GM23248 (cell line): ENCODE measurements at places on chromosomes 2 and 18.
A peak's percentile ranks its signal among the peaks of the same experiment; 100 is the strongest.

DNA sequence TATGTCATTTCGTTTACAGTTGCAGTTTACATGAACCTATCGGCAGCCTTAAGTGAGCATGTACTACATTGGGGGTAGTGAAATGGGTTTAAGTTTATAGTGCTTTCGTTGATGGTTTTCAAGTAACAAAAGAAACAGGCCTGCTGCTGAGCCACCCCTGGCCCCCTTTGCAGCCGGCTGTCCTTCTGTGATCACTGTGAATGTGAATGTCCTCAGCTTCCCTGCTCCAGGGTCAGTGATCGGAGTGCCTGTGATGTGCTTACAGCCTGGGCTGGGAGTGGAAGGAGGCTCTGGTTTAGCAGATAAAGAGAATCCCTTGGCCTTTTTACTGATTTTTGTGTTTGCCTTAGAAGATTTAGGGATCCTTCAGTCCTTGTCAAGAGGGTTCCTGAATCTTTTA lies 154.2 kb downstream of the FAM210A start:
- DNase-seq, result no peak

DNA sequence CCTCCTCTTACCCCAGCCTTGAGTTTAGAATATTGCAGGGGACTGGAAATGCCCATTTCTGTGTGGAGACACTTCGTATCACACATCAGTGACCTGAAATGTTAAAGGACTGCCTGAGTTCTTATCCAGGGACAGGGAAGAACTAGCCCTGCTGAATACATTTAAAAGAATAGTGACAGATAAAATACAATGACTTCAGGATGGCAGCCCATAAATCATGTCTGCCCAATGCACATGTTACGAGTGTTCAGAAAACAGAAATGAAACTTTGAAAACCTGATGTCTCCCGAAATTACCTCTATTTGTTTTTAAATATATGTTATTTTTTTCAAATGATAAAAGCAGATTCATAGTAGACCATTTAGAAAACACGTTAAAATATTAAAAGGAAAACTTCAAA lies 22.3 kb upstream of the RAB12 start:
- no peak for DNase-seq

- no peak for DNase-seq
These were observed 68.1 kb downstream of the SCN2A start for GRCh38 chr2:165307317-165307716.

- no peak for DNase-seq
These were observed 956 bp downstream of the ESPNL start for GRCh38 chr2:238100821-238101771.

GRCh38 chr2:232636788-232637420 lies 3.5 kb downstream of the EFHD1 start:
- DNase-seq, result no peak

- no peak for DNase-seq
These were observed 122.1 kb upstream of the FOSL2 start for GRCh38 chr2:28270456-28271152.

DNA sequence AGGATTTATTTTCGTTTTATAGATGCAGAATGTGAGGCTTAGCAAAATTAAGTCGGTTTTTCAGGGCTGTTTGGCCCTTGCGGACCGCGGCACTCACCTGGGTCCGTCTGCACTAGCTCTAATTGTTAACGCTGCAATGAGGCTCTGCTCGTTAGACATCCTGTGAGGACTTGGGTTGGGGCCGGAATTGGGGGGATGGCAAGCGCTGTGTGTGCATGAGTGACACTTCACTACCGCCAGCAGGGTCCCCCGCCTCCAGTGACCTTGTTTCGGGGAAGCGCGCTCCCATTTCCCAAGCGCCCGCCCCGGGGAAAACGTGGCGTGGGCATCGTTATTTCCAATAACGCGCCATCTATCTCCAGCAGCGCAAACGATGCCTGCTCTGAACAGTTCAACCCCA lies 54.2 kb downstream of the KCNG2 start:
- DNase-seq, result no peak

DNA sequence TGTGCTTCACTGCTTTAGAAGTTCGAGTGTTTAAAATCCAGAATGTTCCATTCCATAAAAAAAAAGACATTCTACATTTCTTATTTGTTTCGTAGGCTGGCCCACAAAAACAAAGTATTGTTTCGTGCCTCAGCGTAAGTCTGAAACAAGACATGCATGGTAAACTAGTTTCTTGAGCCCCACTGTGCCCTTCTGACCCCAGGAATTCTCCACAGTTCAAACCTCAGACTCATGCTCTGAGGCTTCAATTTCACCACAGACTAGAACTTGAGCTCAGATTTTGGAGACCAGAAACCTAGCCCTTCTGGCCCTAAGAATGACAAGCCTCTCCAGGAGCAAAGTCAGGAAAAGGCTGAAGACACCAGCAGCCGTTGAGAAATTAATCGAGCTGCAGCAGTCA lies 151.5 kb downstream of the SLC8A1 start:
- DNase-seq, result no peak

DNA sequence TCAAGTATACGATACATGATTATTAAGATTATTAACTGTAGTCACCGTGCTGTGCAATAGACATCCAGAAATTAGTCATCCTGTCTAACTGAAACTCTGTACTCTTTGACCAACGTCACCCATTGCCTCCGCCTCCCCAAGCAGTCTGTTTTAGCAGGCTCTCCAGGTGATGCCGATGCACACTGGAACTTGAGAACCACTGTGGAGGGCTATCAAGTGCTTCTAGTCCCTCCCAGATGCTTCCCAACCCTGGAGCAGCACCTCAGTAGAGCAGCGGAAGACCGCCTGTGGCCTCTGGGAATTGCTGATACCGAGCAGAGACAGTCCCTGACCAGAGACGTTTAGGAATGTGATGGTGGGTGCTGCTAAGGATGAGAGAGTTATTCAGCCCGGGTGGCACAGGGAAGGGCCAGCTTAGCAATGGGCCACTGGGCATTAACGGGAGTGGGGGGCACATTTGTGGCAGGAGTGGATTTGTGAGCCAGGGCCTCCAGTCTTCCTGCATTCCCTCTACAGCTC lies 50.7 kb downstream of the LIPG start:
- no peak for DNase-seq

- DNase-seq, result no peak
These were observed 64.5 kb downstream of the CACNB4 start for GRCh38 chr2:152034257-152034801.

- DNase-seq, result no peak
These were observed 427.5 kb downstream of the LRATD1 start for GRCh38 chr2:15059870-15060512.

- DNase-seq, result peak; percentile 33
These were observed 25.1 kb downstream of the BMP10 start for GRCh38 chr2:68846091-68846490.

GRCh38 chr2:172344159-172344558 lies 83.2 kb upstream of the ITGA6 start:
- DNase-seq, result no peak

- DNase-seq, result peak; percentile 38
These were observed 47.0 kb upstream of the SEMA4C start for GRCh38 chr2:96916646-96917543.

DNA sequence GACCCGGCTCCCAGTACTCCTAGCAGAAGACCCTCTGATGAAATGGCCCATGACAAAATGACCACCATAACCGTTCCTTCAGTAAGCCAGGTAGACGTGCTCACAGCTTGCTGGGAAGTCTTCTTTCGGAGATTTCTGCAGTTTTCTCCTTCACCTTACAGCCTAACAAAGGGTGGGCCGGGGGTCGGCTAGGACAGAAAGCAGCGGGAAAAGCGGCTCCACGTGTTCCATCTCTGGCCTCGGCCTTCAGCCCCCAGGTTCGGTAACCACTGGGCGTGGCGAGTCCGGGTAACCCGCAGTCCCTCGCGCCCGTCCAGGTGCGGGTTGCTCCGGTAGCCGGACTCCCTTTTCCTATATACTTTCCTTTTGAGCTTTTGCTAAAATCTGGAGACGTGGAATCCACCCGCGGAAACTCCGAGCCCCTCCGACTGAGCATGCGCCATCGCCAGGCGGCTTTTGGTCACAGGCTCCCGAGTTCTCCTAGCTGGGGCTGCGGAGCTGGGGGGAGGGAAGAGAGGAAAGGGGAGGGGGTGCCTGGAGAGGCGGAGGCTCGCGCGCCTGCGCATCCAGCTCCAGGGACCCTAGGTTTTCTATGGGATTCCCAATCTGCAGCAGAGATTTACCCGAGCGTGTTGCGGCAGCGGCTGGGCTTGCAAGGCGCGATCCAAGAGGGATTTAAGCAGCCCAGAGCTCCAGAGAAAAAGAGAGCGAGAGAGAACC lies at the start of gene VSNL1:
VSNL1 (plus strand) TSS at position 604 of the 720 bp plus-strand sequence. CDS start 51,379 bp downstream, outside the sequence.
- DNase-seq, result peak; percentile 74

GRCh38 chr2:75522543-75523312 lies 38.0 kb downstream of the EVA1A start:
- peak; percentile 38 for DNase-seq

- peak; percentile 33 for DNase-seq
These were observed 1193.4 kb downstream of the DSC3 start for GRCh38 chr18:29849144-29849543.

DNA sequence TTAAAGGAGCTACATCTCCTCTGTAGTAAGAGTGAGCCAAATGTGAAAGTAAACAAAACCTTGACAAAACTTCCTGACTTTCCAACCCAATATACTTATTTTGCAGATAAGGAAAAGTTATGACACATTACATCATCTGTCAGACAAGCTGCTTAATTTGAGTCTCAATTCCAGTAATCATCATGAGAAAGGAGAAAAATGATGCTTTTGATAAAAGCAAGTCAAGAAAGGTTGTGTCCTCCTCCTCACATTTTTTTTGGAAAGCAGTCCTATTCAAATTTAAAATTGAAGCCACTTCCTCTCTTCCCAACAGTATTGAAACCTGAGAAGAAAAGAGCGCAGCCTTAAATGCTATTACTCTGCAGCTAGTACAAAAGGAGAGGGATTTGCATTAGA lies 519.6 kb downstream of the LRP1B start:
- DNase-seq, result no peak

DNA sequence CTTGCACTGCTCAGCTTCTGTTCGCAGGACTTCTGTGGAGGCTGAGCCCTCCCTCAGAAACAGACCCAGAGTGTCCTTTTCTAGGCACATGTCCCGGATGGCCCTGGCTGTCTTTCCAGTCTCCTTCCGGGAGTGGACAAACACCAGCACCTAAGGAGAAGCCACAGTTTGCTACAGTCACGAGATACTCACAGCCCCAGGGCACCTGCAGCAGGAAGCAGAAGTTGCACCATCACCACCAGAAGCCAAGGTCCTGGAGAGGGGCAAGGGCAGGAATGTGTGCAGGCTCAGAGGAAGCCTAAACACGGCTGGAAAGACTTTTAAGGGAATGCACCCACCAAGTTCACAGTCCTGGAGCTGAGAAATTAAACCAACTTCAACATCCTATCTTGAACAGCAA lies 13.6 kb downstream of the SNRNP200 start:
- no peak for DNase-seq

DNA sequence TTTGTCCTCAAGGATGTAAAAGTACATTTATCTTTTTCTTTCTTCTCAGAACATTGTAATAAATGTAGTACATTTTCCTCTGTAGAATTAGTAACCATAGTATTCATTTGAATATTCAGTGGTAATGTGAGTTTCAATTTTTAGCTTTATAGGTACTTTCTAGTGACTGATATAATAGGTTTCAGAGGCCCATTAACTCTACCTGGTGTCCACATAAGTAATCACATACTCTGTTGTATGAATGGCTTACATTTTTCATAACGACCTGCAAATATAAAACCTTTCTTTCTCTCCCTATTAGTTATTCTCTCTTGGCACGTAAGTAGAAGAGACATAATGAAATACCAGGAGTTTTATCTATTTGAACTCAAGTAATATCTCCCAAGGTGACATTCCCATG lies 1017.6 kb downstream of the DPP10 start:
- DNase-seq, result no peak
